Sciatic nerve (tissue), 2 donors: ENCODE measurements at places on chromosomes 2 and 18. TPM values are rescaled to one million over a fixed set of nuclear protein-coding genes. Genes with fewer than 3 reads are reported as not detected.

DNA sequence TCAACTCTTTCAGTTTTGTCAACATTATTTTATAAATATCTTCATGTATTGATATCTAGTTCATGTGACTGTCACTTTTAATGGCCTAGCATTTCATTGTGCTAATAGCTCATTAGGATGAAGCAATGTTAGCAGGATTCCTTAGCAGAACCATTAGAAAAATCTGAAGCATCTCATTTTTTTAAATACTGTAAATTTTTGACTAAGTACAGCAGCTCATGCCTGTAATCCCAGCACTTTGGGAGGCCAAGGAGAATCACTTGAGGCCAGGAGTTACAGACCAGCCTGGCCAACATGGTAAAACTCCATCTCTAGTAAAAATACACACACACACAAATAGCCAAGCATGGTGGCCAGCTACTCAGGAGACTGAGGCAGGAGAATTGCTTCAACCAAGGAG, 15.6 kb upstream of the ANTXR1 start:
- no peak for DNase-seq

DNA sequence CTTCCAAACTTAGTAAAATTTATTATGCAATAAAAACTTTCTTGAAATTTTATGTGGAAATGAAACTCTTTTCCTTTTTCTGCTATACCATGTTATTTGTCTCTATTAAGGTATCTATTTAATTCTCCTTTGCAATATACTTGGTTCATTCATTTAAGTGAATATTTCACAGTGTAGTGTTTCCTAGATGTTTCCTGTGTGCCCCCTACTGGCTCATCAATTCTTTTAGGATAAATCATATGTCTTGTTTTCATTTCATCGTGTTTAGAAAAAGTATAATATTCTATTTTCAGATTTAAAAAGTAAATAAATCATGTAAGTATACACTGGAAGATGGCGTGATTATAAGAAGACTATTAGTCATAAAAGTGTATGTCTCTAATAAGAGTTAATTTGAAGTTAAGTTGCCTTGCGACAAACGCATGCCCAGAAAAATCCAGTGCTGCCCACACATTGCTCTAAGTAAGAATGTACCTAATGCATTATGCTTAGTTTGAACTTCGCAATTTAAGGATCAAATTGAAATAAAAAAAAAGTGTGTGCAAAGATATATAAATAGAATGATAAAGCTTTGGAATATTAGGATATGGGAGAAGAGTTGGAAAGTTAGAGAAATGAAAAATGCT, 525.4 kb downstream of the KCNJ3 start:
- DNase-seq: no peak

- DNase-seq: no peak
Observed at GRCh38 chr18:34838669-34839068, 128.6 kb downstream of the DTNA start.

The SOX11 gene
- not detected for total RNA-seq

The PAPOLG gene
- 16.2 TPM for total RNA-seq

- no peak for DNase-seq
Observed at GRCh38 chr2:43609290-43609918, 13.6 kb upstream of the THADA start.

The DNAH6 gene
- 2.0 TPM for total RNA-seq

DNA sequence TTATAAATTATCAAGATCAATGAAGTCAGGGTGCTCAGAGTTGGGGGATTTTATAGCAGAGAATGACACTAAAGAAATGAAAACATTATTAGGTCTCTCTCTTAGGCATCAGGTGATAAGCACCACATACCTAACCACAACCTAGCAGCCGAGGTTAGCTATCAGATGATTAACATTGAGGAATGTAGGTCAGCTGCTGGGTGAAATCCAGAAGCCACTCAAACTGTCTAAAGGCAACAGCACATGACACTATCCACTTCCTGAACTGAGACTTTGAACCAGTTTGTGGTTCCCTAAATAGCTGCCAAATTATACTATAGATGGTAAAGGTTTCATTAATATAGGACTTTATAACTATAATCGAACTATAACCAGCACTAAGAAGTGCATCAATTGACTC, 4.7 kb downstream of the EPG5 start:
- DNase-seq: no peak

- no peak for DNase-seq
Observed at GRCh38 chr18:48065601-48065995, 135.1 kb upstream of the SMAD2 start.

DNA sequence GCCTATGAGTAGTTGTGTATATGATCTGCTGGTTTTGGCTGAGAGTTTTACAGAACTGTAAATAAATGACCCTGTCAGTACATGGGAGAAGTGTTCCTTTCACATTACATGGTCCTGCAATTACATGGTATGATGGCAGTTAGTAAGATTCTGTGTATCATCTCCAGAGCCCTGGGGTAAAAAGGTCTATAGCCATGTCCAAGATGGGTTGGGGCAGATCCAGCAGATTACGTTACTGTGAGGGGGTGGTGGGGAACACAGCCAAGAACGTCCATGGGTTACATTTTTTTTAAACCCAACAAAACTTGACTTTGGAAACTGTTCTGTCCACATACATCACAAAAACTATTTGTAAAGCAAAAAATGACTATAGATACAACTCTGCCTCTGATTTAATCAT, 64.2 kb upstream of the LMAN1 start:
- DNase-seq: no peak

The CPO gene
- 0.89 TPM for total RNA-seq

GRCh38 chr18:9429662-9429993, 45.7 kb upstream of the RALBP1 start:
- no peak for DNase-seq

GRCh38 chr2:234550511-234551107, 53.7 kb upstream of the ARL4C start:
- DNase-seq: peak; percentile 80

- no peak for DNase-seq
Observed at GRCh38 chr18:49814147-49814499, 790 bp upstream of the ACAA2 start.

DNA sequence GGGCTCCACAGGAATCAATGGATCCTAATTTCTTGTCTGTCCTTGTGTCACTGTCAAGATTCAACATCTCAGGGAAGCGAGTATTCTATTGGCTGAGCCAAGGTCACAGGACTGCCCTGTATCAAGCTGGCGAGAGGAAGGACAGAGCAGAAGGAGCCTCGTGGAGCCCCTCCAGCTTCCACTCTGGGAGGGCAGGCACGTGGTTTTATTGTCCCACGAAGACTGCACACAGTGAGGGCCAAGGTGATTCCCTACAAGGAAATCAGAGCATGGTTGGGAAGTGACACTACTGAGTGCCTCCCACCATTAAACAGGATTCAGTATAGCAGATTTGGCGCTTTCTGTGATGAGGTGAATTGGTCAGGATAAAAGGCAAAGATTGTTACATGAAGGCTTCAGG, 302.4 kb upstream of the CXCR4 start:
- DNase-seq: no peak

The ABCB11 gene
- 1.5 TPM for total RNA-seq

The CTAGE1 gene
- total RNA-seq: not detected

GRCh38 chr18:49904871-49905555, 91.7 kb upstream of the ACAA2 start:
- DNase-seq: no peak

The EMILIN1 gene
- 46.8 TPM for total RNA-seq

The CDCA7 gene
- total RNA-seq: 1.0 TPM

The RUFY4 gene
- 0.36 TPM for total RNA-seq

The KIAA2012 gene
- total RNA-seq: not detected

- no peak for DNase-seq
Observed at GRCh38 chr2:6352906-6353515, 512.7 kb downstream of the CMPK2 start.
